ENCODE measurements at places on chromosomes 16 and 17.

GRCh38 chr17:81064678-81065475 lies 29.9 kb downstream of the BAIAP2 start:
- DNase-seq: no peak

DNA sequence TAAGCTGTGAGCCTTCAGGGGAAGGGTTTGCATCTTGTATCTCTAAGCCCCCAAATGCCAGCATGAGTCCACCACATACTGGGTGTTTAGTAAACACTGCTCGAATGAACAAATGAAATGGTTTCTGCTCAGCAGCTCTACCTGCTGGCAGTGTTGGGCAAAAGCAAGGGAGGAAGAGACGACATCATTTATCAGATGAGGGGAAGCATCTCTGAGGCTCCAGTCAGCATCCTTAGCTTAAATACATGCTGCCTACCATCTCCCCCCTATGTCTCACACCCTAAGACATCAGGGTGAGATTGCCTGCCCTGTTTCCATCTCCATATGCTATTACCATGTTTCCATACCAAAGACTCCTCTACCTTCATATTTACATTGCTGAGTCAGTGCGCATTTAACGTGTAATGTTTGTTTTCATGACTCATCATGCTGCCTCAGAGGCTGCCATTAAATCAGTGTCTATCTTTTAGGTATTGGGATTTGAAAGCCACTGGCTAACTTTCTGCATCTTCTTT lies 379.8 kb downstream of the UTP18 start:
- DNase-seq: no peak

GRCh38 chr16:2213817-2214718 lies 572 bp downstream of the PGP start:
- no peak for DNase-seq

DNA sequence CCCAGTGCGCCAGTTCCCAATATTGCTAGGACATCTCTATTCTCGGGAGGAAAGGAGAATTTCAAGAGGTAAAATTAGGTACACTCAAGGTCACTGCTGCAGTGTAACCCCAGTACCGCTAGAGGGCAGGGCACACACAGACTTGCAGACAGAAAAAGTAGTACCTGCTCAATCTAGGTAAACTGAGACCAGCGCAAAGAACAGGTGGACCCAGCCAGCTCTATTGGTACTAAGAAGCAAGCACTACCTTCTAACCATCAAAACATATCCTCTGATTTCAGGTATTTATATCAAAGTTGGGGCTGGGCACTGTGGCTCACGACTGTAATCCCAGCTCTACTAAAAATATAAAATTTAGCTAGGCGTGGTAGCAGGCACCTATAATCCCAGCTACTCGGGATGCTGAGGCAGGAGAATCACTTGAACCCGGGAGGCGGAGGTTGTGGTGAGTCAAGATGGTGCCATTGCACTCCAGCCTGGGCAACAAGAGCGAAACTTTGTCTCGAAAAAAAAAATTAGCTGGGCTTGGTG lies 3.6 kb upstream of the WDR81 start:
- no peak for DNase-seq

DNA sequence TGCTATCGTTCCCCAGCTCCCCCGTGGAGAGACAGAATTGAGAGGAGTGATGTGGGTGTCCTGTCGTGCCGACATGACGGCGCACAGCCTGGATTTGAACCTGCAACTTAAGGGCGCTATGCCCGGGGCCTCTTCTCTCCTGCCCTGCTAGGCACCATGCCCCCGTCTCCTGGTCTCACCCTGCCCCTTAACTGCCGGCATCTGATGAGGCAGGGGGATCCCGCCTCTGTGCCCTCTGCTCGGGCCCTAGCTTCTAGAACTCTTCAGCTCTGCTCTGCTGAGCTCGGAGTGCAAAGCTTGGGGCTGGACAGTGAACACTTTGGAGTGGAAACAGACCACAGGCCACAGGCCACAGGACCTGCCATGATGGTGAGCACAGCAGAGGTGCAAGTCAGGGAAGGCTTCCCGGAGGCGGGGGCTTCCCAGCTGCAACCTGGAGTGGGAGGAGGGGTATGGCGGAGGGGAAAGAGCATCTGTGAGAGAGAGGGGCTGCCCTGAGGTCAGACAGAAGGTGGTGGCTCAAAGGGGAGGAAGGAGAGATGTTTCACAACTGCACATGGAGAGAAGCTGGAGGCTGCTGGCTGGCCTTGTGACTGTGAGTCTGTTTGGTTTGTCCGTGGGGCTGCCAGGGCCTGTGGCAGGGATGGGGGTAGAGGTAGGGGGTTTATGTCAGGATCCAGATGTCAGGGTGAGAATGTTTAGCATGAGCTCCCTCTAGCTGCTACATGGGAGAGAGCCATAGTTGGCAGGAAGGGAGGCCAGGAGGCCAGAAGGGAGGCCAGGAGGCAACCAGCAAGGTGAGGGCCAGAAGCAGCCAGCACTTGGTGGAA lies 107.8 kb downstream of the CRLF3 start:
- no peak for DNase-seq

GRCh38 chr17:45270828-45271418 lies 9.0 kb upstream of the SPATA32 start:
- no peak for DNase-seq

- no peak for DNase-seq
These were observed 12.6 kb upstream of the RPL38 start for GRCh38 chr17:74190807-74191406.

DNA sequence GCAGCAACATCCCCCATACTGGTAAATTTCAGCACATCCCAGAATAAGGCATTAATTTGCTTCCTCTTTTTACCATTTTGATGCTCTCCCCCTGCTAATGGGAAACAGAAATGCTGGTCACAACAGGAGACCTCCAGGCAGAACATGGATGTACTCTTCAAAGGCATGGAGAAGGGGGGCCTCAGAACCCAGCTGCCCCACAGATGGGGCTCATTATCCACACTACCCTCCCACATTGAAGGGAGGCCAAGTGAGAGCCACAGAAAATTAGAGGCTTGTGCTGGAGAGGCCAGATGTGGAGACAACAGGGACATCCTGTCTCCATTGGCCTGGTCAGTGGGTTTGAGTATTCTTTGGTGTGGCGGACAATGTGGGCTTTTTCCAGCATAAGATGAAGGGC lies 150.1 kb upstream of the CDH11 start:
- DNase-seq: no peak

- no peak for DNase-seq
These were observed 7.3 kb downstream of the CASKIN2 start for GRCh38 chr17:75507733-75508719.

GRCh38 chr17:42849451-42850181 lies 1.4 kb upstream of the AOC3 start:
- DNase-seq: no peak

- no peak for DNase-seq
These were observed 28.8 kb upstream of the ABCC11 start for GRCh38 chr16:48276102-48276501.

DNA sequence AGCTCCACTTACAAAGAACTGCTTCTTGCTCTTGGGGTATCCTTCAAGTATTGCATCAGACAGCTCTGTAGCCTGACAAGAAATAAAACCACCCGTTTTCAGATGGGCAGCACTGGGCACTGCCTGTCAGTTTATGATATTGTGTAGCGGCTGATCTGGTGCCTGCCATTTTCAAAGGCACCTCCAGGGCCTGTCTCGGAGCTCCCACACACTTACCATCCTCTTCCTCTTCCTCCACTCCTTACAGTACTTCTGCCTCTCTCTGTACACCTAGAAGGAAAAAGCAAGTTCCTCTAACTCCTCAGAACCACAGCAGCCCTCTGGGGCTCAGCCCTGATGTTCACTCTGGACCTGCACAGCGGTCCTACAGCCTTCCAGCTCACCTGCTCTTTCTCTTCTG lies 4.4 kb downstream of the PSMC3IP start:
- no peak for DNase-seq

DNA sequence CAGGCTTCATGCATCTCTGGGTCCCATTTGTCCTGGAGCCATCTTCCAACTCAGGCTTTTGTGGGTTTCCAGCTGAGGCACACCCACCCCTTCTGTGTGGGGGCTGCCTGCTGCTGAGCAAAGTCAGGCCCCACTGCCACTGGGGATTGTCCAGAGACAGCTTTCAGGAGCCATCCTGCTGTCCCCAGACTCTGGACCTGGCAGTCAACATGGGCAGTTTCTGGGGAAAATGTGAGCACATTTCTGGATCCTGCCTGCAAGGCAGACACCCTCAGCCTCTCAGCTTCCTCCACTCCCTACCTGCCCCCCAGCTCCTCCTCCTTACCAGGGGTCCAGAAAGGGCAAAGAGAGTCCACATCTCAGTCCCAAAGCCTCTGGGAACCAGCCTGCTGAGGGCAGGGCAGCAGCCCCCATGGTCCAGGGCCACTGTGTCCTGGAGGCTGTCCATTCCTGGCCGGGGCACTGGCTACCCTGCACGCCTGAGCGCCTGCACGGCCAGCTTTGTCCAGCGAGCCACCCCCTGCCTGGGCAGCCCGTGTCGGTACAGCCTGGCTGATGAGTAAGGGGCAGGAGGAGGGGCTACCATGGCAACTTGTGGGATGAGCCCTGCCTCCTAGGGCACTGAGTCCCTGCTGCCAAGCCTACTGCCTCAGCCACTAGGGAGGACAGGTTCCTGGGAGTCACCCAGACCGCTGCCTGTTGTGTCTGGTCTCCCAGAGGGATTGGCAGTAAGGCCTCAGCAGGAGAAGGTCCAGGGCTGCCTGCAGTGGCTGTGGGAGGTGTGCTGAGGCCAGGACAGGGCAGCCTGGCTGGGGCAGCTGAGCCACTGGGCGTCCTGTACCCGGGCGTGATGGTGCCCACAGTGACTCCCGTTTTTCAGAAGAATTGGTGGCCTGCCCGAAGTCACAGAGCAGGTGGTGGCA lies at the start of gene SLC47A2:
TSS of gene SLC47A2 (minus strand) at position 477 of the 923 bp plus-strand sequence. CDS start at position 448, 29 bp downstream.
- DNase-seq: no peak

- DNase-seq: peak; percentile 11
These were observed 14.8 kb upstream of the MARVELD3 start for GRCh38 chr16:71610936-71611871.

DNA sequence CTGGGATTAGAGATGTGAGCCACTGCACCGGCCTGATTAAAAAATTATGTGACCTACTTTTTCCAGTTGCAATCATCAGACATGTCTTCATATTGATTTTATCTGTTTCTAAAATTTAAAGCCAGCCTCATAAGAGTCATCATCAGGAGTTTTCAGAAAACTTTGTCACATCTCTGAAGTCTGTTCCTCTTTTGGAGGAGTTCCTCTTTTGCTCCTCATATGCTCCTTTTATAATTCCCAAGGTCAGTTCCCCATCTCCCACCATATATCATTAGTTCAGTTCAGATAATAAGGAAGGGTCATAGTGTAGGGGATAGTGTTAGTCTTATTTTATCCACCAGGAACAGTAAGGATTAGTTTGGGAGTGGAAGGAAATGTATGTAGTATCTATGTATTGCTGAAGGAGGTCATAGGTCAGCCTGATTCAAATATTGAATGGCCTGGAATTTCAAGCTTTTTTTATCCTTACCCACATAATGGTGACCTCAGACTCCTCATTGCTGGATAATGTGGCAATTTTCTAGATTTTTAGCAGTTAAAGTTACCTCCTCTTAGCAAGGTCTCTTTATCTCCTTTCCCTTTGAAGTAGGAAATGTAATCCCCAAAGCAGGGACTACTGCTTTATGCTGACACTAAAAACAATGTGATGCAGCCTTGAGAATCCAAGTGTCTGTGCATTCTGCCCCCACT lies 13.8 kb upstream of the DUSP14 start:
- no peak for DNase-seq

GRCh38 chr16:14434860-14435259 lies 195.2 kb downstream of the PARN start:
- DNase-seq: no peak

- DNase-seq: no peak
These were observed 39.3 kb downstream of the SMG6 start for GRCh38 chr17:2264067-2264860.

- DNase-seq: no peak
These were observed 23.5 kb downstream of the TUBG1 start for GRCh38 chr17:42632949-42633444.

GRCh38 chr16:24635900-24636610 lies 93.4 kb upstream of the TNRC6A start:
- DNase-seq: peak; percentile 91

- DNase-seq: no peak
These were observed 69.9 kb upstream of the MSI2 start for GRCh38 chr17:57186226-57187019.

- DNase-seq: no peak
These were observed 167.1 kb upstream of the FOXF1 start for GRCh38 chr16:86343027-86343795.

DNA sequence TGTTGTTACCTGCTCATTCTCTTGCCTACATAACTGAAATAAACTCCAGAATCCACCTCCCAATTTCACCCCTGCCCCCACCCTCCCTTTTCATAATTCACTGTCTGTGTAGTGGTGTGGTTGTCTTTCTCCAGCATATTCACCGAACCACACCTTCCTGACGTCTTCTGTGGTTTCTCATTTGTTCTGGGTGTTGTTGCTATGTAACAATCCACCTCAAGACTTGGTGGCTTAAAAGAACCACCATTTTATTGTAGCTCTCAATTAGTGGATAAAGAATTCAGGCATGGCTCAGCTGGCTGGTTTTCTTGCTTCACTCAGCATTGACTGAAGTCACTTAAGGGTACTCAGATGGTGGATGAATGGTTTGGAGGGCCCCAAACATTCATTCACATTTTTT lies 229.8 kb downstream of the MAF start:
- no peak for DNase-seq

GRCh38 chr17:20154286-20155000 lies 145.3 kb downstream of the SPECC1 start:
- no peak for DNase-seq

- DNase-seq: no peak
These were observed 120.7 kb downstream of the GAS7 start for GRCh38 chr17:10077561-10078299.

GRCh38 chr16:86975445-86975844 lies 341.7 kb downstream of the C16orf95 start:
- DNase-seq: peak; percentile 95

DNA sequence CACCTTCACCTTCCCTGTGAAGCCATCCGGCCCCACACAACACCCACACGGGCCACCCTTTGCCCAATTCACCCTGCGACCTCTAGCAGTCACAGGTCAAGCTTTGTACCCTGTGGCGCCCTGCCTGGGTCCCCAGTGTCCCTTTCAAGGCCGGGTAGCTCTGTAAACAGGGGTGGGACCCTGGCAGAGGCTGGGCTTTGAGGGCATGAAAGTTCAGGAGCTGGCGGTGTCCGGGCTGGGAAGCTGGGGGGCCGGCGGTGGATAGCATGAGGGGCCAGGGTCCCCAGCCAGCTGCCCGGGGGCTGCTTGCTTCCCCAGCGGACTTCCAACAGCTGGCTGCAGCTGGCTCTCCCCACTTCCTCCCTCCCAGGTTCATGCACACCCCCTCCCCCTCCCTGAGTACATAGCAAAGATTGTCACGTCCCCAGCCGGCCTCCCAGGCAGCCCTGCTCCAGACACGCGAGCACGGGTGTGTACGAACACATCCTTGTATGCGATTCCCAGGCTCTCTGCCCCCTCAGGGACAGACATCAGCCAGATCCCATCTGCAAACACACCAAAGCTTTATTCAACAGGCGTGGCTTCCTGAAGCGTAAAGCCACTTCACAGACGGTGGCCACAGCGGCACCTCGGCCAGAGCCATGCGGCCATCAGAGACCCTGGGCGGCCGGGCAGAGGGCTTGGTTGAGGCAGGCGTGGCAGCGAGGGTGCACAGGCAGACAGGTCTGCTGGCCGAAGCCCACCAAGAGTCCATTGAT lies 8.2 kb downstream of the NTHL1 start:
- DNase-seq: no peak
